ENCODE measurements at places on chromosomes 2 and 18.
A peak's percentile ranks its signal among the peaks of the same experiment; 100 is the strongest.

DNA sequence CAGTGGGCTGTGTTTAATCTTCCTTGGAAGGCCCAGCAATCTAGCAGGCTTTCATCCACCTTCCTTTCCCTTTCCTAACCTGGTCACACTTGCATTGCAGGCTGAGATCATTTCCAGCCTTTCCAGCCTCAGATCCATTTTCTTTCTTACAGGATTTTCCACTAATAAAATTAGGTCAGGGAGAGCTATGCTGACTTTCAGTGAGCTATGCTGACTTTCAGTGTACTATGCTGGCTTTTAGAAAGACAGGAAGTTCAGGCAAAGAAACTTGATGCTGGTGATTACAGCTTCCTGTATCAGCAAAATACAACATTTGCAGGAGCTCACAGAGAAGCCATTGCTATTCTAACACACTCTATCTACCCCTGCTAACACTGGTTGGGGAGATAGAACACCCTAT is 735.0 kb downstream of the CCDC85A start:
- DNase-seq, result no peak

DNA sequence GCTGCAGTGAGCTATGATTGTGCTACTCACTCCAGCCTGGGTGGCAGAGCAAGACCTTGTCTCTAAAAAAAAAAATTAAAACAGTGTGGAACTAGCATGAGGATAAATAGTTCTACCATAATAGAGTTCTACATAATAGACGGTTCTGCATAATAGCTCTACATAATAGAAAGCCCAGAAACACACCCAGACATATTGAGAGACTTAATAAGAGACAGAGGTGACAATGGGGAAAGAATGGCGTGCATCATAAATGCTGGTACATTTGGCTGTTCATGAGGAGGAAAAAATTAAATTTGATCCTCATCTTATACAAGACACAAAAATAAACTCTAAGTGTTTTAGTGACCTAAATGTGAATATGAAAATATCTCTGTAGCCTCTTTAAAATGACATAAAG is 58.5 kb downstream of the PTRHD1 start:
- no peak for DNase-seq

DNA sequence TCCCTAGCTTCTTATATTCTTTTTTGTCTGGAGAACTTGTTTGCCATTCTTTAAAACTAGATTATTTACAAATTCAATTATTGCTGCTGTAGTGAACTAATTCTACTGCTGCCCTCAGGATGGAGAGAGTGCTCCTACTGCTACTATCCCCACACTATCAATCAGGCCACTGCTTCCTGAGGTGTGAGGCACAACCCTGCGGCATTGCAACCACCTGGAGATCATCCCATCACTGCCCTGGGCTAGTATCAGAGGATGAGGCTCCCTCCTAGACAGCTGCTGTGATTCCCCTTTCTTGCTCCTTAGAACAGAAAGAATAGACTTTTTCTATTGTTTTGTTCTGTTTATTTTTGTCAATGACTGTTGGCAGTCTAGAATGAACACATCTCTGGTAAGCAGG is 146.6 kb downstream of the CDH19 start:
- no peak for DNase-seq

- DNase-seq, result peak; percentile 9
Measured at GRCh38 chr18:9547782-9548181, 66.6 kb downstream of the PPP4R1 start.

DNA sequence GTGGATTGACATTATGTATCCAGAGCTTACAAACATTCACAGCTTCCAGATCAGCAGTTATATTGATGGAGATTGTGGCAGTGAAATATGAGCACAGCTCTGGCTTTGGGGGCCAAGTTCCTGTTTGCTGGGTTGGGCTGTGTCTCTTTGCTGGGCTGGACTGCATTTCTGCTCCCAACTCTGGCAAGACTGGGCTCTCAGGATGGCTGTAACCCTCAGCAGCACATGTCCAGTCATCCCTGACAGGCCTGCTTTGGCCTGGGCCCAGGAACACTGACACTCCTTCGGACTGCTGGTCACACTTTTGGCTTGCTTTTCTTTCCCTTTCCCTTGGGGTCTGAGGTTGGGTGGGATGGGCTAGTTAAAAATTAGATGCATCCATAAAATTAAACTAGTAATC is 17.9 kb upstream of the VPS4B start:
- no peak for DNase-seq

DNA sequence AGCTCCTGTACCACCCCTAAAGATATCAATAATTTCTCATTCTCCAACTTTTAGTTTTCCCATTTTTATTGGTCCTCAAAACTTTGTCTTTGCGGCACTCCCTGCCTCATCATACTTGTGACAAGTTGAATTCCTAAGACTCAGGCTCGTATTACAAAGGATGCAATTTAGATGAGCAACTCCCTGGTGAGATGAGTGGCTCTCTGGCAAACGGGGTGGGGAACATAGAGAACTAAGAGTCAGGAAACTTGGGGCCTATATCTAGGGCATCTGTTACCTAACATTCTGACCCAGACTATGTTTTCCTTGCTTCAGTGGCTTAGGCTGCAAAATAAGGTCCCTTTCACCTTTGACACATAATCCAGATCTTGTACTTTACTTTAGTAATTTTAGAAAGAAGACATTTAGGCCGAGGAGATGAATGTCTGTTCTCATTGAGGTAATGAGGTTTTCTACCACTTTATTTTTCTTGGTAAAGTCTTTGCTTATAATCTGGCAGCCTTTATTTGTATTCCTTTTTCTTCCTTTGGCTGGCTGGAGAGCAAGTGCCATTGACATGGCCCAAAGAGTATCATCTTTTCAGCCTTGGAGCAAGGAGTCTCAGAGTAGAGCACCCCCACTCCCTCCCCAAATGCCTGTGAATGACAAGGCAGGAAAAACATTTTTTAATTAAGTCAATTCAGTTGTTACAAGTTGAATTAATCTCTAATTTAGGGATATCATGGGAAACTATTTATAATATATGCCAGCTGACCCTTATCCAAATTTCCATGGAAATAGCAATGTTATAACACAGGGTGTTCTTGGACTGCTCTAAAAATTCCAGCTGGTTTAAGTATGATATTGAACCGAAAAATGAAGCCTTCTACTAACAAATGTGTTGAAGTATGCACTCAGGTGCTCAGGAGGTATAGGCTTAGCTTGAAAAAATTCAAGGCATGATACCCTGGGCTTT is 15.2 kb downstream of the TSPYL6 start:
- DNase-seq, result no peak

- DNase-seq, result no peak
Measured at GRCh38 chr2:127065299-127065939, 41.5 kb downstream of the BIN1 start.

DNA sequence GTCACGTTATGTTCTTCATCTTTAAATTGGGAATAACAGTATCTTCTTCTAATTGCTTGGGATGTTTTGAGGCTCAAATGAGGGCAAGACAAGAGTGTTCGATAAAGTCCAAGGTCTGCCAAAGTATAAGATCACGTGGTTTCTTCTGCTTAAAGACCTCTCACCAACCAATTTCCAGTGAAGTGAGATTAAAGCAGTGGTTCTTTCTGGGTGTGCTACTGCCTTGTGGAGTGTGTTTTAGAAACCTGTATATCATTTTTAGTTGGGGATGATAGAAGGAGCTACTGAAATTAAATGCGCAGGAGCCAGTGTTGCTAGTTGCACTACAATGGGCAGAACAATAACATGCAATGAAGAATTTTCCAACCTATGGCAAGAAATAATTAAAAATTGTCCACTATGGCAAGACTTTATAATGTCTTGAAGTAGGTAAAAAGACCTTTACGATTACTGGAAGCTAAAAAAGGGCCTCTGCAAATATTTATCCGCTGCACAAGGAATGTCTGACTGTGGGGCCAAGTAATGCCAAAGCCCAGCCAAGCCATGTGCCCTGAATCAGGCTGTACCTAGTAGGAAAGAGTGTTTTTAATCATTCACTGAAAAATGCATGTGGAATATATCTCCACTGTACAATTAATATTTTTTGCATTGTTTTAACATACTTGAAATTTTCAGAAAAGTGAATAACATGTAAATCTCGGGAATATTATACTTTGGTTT is 244.5 kb upstream of the REG3G start:
- DNase-seq, result no peak

GRCh38 chr2:36140391-36140790 is 215.2 kb upstream of the CRIM1 start:
- DNase-seq, result no peak

GRCh38 chr2:191995285-191995684 is 148.4 kb upstream of the CAVIN2 start:
- no peak for DNase-seq

- DNase-seq, result no peak
Measured at GRCh38 chr18:47832348-47832747, 98.1 kb downstream of the SMAD2 start.

DNA sequence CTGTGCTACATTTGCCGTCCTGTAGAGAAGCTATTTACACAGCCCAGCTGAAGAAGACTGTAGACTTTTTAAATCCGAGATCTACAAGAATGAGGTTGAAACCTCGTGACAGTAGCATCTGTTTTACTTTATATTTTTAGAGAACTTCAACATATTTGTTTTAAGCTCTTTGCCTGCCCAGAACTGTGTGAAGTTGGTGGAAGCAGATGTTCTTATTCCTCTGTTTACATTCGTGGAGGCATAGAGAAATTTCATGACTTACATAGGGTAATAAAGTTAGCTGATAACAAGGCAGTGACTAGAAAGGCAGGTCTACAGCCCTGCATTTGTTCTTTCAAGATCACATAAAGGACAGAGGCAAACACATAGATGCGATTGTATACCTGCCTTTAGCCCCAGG is 47.0 kb upstream of the MAP3K20 start:
- DNase-seq, result no peak

- DNase-seq, result peak; percentile 81
Measured at GRCh38 chr2:231662028-231662810, 46.1 kb upstream of the PTMA start.
